ENCODE measurements at places on chromosomes 2 and 18. TPM values are rescaled to one million over a fixed set of nuclear protein-coding genes. Genes with fewer than 3 reads are reported as not detected.
A peak's percentile ranks its signal among the peaks of the same experiment; 100 is the strongest.

GRCh38 chr2:236302555-236302954 is 38.3 kb upstream of the ASB18 start:
- DNase-seq, result no peak

DNA sequence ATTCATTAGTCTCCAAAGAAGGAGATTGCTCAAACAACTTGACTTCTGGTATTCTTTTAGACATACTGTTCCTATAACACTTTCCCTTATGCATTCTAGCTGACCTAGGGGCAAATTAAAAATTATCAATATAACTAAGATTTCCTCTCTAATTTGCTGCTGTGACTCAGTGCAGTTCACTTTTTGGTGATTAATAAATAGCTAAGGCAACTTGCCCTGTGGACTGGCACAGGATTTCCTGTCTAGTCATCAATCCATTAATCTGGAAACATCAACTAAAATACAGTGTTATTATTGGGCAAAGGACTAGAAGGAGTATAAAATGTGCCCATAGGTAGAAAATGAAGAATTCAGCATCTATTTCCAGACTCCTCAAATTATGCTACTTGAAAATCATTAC is 83.5 kb upstream of the SERPINE2 start:
- DNase-seq, result no peak

DNA sequence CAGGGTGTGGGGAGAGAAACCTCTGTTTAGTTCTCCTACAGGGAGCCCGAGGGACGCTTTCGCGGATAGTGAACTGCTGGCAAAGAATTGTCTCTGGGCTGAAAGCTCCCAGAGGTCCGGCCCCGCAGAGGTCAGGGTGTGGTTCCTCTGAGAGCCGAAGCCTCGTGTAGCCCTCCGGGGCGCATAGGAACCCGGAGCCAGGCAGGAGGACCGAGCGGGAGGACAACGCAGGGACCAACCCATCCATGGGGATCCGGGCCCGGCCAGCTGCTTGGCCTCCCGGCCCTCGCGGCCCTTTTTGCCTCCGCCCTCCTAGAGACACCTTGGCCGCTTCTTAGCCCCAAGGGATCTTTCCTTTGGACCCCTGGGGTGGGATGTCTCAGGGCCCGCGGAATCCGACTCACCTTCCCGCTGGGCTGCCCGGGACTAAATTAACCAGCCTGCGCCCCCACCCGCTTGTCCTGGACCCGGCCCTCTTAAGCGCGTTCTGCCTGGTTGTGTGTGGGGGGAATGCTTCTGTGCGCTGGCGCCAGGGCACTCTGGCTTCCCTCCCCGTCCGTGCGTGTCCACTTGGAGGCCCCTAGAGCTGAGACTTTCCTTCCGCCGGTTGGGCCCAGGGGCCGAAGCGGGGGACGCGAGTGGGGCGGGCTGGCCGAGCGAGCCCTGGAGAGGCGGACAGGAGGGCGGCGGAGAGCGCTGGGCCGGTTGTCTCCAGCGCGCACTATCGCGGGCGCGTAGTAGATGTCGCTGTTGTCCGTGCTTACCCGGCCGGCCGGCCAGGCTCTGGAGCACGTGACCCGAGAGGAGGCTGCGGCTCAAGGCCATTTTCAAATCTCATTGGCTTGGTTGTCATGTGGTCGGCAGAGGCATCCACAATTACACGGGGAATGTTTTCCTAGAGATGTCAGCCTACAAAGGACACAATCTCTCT is at the start of gene HOXD10:
TSS of gene HOXD10 (plus strand) at position 896 of the 931 bp plus-strand sequence. CDS start 56 bp downstream, outside the sequence.
- no peak for DNase-seq

- DNase-seq, result no peak
Measured at GRCh38 chr18:78507217-78507616, 472.4 kb upstream of the SALL3 start.

DNA sequence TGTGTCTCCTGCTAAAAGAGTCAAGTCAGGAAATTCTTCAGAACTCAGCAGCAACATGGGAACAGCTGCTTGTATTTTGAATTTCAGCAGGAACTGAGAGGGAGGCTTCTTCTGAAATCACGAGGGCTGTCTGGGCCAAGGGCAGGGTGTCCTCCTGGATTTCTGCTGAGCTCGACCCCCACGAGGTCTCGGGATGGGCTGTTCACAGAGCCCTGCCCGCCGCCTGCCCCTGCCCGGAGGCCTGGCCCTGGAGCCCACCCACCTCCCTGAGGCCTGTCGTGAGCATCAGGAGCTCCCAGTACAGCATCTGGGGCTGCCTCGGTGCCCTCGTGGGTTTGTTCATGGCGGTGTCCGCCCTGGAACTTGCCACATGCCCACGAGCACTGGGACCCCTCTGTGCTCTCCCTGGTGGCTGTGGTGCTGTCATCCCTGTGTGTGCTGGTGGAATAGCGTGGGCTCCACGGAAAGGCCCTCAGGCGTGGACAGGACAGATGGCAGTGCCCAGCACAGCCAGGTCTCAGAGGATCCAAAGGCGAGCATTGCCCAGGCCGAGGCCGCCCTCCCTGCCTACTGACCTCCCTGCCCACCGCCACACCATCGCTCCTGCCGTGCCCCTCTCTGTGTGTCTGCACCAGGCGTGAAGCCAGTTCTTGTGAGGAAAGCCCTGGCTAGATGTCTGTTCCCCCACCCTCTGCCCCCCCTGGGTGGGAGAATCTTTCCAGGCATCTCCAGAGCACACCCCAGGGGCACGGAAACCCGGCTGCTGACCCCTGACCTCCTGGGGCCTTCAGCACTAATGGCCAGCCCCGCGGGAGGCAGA is 25.9 kb downstream of the RAMP1 start:
- DNase-seq, result no peak

GRCh38 chr18:59514203-59514602 is 155.1 kb upstream of the LMAN1 start:
- peak; percentile 58 for DNase-seq

- peak; percentile 59 for DNase-seq
Measured at GRCh38 chr2:45821558-45822271, 170.2 kb downstream of the PRKCE start.

DNA sequence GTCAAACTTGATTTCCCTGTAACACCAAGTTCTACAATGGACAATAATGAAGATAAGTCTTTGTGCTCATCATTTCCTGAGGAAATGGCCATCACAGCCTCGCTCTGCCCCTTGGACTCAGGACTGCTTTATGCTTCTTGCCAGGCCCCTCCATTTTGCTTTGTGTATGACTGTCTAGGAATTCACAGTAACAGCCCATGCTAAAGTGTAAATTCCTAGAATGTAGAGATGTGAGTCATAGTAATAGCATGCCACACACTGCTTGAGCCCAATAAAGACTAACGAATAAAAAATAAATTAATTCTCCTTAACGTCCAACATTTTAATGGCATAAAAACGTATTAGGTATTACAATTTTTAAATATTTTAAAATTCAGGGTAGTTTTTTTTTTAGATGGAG is 226.5 kb downstream of the PID1 start:
- DNase-seq, result no peak

DNA sequence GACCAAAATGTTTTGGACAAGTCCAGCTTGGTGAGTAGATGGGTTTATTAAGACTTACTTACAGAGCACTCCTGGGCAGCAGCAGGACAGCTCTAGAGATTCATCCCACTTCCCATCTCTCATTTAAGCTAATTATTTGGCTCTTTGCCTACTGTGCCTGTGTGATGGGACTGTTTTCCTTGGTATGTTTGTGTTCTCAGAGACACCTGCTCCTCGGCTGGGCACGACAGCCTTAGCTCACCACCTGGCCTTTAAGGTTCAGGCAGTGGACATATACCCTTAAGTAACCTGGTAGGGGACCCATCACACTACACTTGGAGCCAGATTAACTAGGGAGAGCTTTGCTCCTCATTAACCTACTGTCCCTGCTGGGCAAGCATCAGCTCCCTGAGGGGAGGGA is 41.7 kb upstream of the EFEMP1 start:
- no peak for DNase-seq

- no peak for DNase-seq
Measured at GRCh38 chr18:66795051-66795450, 191.2 kb upstream of the CDH19 start.

DNA sequence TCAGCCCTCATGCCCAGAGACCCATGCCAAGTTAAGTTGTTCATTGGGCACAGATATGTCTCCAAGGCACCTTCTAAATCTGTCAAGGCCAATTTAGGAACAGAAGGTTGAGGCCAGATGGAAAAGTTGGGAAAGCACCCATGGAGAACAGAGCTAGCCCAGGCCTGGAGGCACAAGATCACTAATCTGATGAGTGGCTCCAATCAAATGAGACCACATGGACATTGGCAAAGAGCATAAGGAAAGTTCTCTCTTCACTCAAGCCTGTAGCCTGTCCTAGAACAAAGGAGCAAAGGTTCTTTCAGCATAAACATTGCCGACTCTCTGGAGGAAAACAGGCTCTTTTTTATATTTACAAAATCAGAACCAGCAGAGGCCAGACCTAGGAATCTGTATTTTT is 154.8 kb downstream of the RNF152 start:
- DNase-seq, result no peak

GRCh38 chr2:181515719-181516118 is 58.5 kb downstream of the ITGA4 start:
- DNase-seq, result no peak

- DNase-seq, result no peak
Measured at GRCh38 chr2:182049372-182050148, 63.9 kb downstream of the PPP1R1C start.

GRCh38 chr18:39886136-39886535 is 2068.9 kb upstream of the PIK3C3 start:
- DNase-seq, result peak; percentile 7

GRCh38 chr2:129721846-129722245 is 257.6 kb upstream of the RAB6C start:
- DNase-seq, result no peak

- no peak for DNase-seq
Measured at GRCh38 chr2:85892216-85892944, 3.6 kb upstream of the ST3GAL5 start.

DNA sequence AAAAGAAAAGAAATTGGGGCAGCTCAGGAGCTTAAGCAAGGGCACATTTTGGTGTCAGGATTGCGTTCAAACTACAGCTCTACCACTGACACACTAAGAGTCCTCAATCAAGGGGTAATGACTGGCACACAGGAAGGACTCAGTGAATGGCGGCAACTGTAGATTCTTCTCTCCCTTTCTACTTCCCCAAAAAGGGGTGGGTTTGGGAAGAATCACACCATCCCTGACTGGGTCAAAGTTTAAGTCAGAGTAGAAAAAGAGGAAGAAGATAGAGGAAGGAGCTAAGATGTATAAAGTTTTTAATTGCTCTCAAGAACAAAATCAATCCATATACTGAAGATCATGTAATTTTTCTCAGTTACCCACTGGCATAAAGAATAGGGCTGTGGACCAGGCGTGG is 2.6 kb downstream of the NLRC4 start:
- no peak for DNase-seq

DNA sequence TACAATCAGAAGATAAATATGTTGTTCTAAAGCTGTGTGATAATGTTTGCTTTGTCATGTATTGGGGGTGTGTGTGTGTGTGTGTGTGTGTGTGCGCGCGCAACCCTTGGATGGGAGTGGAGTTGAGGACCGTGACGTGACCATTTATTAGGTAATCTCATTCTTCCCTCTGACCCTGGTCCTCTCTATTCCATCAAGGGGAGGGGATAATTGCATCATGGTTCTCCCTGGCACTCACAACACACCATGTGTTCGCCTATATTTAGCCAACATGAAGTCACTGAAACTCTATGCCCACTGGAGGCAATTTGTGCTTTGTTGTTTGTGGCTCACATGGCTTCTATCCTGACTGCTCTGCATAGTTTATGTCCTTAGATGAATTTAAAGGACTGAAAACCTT is 79.8 kb upstream of the LRPPRC start:
- no peak for DNase-seq

DNA sequence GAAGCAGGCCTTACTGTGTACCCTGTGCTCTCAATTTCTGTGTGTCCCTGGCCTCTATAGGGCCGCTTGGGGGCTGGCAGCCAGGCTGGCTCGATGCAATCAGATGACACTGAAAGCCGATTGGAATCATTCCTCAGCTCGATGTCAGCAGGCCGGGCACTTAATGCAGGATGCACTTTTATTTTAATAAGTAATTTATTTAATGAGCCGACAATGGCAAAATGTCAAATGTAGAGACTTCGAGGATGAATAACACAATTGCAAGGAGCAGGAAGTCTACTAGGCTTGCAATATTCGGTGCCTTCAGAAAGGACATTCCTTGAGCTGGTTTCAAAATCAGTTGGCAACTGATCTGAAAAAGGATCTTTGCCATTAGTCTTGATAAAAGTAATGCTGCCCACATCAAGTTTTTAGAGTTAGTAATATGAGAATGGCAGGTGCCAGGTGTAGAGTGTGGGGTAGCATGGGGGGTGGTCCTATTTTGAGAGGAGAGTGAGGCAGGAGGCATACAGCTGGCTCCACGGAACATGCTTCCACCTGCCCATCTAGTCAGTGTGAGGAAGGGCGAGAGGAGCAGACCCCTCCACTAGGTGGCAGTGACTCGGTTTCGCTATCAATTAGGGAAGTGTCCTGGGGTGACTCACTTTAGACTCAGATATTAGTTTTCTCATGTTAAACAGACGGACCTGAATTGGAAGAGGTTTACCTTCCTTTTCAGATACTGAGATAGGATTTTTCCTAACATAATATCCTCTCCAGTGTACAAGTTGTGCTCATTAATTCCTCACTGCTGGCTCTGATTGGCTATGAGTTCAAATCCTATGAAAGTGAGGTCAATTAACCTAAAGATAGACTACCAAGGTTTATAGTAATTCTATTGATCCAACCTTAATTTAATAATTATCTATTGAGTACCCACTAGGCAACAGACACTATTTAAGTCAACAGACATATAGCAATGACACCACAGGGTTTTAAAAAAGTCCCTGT is 80.9 kb downstream of the NABP1 start:
- DNase-seq, result no peak

DNA sequence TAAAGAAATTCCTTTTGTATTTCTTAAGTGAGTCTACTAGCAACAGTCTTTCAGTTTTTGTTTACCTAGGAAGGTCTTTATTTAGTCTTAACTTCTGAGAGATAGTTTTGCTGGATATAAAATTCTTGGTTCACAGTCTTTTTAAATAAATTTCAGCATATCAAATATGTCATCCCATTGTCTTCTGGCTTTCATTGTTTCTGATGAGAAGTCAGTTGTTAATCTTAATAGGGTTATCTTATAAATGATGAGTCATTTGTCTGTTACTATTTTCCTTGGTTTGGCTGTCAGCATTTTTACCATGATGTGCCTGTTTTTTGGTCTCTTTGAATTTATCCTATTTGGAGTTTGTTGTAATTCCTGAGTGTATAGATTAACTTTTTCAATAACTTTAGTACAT is 129.3 kb downstream of the FAM210A start:
- DNase-seq, result no peak

DNA sequence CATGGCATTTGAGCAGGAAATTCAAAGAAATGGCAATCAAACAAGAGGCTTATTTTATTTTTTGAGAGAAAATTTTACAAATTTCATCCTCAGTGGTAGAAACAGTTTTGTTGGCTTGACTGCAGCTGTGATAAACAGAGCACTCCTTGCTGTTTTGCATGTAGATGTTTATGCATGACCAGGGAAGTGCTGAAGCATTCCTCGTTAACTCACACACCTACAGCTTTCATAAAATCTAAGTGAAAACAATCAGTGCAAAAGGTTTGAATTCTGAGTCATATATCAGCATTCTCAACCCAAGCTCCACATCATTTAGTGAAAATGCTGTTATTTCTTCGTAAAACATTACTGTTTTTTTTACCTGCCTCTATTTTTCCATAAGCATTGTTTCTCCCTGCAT is 146.6 kb upstream of the CCDC68 start:
- no peak for DNase-seq

The TTC39C gene
- polyA plus RNA-seq, result 13.3 TPM

The CXCR1 gene
- polyA plus RNA-seq, result 0.08 TPM

The FHL2 gene
- 7.9 TPM for polyA plus RNA-seq

The IL1B gene
- 1.2 TPM for polyA plus RNA-seq

The KIF1A gene
- 1.8 TPM for polyA plus RNA-seq

The NAT8 gene
- polyA plus RNA-seq, result 1.1 TPM

The AMER3 gene
- 0.06 TPM for polyA plus RNA-seq

The MYCN gene
- polyA plus RNA-seq, result 15.3 TPM

The LIMS3 gene
- 1.6 TPM for polyA plus RNA-seq
